SJSA1 (cell line): ENCODE measurements at places on chromosomes 16 and 17. TPM values are rescaled to one million over a fixed set of nuclear protein-coding genes. Genes with fewer than 3 reads are reported as not detected.

GRCh38 chr17:33225994-33226393, 67.1 kb downstream of the ASIC2 start:
- no peak for DNase-seq

GRCh38 chr16:23362460-23363317, 60.6 kb downstream of the SCNN1B start:
- DNase-seq = no peak

DNA sequence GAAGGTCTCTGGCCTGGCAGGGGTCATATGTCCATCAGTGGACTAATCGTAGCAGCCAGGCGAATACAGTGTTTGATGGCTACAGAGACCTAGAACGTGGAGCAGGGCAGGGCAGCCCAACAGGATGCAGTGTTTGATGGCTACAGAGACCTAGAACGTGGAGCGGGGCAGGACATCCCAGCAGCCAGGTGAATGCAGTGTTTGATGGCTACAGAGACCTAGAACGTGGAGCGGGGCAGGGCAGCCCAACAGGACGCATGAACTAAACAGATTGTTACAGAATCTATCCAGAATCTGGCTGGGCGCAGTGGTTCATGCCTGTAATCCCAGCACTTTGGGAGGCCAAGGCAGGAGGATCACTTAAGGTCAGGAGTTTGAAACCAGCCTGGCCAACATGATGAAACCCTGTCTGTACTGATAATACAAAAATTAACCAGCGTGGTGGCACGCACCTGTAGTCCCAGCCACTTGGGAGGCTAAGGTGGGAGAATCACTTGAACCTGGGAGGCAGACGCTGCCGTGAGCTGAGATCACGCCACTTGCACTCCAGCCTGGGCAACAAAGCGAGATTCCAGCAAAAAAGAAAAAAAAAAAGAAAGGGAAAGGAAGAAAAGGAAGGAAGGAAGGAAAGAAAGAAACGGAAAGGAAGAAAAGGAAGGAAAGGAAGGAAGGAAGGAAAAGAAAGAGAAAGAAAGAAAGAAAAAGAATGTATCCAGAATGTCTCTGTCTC, 65.2 kb upstream of the RPH3AL start:
- DNase-seq = no peak

- DNase-seq = no peak
Measured at GRCh38 chr17:67221062-67221998, 23.7 kb downstream of the HELZ start.

DNA sequence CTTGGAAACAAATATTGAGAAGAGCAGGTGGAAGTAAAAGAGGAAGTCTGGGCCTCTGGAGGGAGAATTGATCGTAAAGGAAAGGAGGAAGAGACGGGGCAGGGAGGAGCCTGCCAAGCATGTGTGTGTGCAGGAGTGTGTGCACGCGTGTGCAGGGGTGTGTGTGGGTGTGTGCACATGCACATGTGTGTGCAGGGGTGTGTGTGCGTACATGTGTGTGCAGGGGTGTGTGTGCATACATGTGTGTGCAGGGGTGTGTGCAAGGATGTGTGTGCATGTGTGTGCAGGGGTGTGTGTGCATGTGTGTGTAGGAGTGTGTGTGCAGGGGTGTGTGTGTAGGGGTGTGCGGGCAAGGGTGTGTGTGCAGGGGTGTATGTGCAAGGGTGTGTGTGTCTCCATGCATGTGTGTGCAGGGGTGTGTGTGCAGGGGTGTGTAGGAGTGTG, 10.0 kb downstream of the CEP295NL start:
- DNase-seq = no peak

DNA sequence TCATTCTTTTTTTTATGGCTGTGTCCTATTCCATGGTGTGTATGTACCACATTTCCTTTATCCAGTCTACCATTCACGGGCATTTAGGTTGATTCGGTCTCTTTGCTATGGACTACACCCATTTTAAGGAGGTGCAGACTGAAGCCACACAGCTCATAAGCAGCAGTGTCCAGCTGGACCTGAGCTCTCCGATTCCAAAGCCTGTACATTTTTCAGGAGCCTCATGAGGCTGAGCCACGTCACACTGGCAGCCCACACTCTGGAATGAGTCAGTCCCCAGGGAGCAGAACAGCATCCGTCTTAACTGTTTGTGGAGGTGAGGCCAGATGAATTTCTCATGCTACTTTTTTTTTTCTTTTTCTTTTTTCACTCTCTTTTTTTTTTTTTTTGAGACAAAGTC, 116.1 kb downstream of the C16orf95 start:
- peak; percentile 90 for DNase-seq

DNA sequence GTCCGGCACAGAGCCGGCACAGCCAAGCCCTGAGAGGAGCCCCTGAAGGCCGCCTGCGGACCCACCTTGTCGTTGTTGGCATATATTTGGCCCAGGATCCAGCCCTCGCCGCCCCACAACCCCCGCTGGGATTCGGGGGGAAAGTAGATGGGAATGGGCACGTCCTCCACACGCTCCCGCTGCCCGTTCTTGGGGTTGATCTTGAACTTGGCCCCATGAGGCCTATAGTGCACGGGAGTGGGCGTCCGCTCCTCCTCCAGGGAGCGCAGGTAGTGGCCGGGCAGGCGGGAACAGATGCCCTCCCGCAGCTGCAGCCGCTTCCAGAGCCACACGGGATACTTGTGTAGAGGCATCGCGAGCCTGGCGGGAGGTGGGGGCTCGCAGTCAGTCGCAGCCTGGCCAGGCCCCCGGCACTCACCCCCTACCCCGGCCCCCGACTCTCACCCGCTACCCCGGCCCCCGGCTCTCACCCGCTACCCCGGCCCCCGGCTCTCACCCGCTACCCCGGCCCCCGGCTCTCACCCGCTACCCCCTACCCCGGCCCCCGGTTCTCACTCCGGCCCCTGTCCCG, 387 bp downstream of the MRPL28 start:
- no peak for DNase-seq

DNA sequence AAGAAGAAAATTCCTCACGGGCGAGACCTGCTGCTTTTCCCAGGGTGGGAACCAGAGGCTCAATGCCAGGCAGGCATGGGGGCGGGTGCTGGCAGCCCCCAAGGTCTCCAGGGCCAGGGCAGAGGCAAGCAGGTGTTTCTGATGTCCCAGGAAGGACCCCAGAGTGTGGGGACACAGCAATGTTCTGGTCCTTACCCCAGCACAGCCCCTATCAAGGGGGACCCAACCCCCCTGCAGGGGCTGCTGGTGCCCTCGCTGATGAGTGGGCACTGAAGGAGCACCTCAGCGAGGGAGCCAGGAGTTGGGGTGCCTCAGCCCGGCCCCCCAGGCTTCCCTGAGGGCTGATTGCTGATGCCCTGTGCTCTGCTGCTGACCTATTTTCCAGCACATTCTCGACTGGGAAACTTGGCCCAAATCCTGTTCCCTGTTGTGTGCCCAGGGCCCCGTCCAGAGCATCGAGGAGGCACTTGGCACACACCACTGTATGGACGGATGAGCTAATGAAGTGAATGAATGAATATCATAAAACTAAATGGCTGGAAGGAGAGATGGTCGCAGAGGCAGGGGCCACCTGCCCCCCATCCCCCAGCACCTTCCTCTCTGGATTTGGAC, 2.8 kb downstream of the DBNDD1 start:
- no peak for DNase-seq

- no peak for DNase-seq
Measured at GRCh38 chr16:4232541-4233386, 9.1 kb downstream of the SRL start.

DNA sequence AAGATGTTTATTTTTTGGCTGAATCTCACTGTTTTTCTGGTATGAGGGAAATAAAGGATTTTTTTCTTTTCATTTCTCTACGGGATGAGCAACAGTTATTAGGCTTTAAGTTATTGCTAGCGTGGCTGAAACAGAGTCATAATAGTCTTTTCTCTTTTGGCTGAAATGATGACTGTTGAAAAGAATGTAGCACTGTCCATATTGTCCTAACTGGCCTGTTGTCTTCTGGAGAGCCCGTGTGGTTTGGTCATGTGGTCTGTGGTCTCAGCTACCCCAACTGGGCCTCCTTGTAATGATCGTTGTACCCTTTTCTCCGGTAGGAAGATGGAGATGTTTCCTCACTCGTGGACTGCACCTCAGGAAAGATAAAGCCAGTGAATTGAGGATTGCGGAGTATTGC, 36.6 kb downstream of the EPN2 start:
- no peak for DNase-seq

GRCh38 chr16:17252064-17252463, 218.7 kb downstream of the XYLT1 start:
- no peak for DNase-seq

DNA sequence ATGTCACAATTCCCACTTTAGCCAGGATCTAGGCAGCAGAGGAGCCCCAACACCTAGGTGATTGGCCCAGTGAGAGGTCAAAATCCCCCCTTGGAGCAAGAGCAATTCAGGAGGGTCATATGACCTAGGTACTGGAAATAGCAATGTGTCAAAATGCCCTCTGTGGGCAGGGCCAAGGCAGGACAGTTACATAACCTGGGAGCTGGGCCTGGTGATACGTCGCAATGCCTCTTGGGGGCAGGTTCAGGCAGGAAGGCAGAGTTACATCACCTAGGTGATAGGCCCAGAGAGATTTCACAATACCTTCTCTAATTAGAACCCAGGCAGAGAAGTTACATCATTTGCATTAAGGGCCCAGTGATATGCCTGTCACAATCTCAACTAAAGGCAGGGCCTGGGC, 1906.3 kb downstream of the TP53TG3F start:
- DNase-seq = no peak

GRCh38 chr16:47734987-47735594, 274.0 kb downstream of the PHKB start:
- no peak for DNase-seq

DNA sequence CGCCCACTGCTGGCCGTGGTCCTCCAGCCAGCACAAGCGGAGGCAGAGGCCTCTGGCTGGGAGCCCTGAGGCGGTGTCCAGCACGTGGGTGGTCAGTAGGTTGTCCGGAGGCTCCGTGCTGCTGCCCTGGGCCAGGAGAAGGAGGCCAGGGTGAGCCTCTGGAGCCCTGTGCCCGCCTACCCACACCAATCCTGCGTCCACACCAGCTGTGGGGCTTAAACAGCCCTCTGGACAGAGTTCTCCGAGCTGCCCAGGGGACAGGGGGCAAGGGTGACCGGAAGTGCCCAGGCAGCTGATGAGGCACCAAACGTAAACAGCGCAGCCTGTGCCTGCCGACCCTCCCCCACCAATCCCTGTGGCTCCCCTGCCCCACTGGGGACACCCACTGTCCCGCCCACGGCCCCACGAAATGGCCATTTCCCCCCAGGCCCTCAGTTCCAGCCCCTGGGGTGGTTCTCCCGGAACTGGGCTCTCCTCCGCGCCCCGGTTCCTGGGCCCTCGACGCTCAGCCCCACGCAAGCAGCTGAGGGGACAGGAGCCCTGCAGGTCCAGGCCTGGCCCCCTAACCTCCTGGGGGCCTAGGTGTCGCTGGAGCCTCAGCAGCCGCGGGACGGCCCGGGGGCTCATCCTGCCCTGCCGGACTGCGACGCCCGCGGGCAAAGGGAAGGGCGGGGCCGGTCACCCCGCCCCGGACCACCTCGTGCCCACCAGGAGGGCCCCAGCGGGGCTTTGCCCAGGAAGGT, 27.9 kb upstream of the DBNDD1 start:
- peak; percentile 63 for DNase-seq

GRCh38 chr16:72285324-72285723, 113.4 kb upstream of the PMFBP1 start:
- DNase-seq = no peak

DNA sequence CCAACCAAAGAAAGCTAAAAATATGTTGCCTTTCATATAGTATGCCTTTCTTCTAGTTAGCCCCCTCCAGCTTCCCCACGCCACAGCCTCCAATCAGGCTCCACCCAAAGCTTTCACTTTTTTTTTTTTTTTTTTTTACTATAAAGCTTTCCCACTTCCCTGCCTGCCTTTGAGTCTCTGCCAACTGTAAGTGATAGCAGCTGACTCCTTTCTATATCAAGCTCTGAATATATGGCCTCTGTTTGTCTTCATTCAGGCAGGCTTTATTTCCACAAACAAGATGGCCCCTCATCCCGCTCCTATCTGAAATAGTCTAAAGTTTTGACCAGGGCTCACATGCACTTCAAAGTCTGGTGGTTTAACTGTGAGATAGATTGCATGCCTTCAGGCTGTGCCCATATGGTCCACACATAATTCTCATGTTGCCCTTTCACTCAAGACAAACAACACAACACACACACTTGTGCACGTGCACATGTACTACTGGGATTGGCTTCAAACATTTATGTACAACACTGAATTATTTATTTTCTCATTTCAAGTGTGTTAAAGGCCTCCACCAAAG, 39.8 kb upstream of the DYNLRB2 start:
- DNase-seq = no peak

DNA sequence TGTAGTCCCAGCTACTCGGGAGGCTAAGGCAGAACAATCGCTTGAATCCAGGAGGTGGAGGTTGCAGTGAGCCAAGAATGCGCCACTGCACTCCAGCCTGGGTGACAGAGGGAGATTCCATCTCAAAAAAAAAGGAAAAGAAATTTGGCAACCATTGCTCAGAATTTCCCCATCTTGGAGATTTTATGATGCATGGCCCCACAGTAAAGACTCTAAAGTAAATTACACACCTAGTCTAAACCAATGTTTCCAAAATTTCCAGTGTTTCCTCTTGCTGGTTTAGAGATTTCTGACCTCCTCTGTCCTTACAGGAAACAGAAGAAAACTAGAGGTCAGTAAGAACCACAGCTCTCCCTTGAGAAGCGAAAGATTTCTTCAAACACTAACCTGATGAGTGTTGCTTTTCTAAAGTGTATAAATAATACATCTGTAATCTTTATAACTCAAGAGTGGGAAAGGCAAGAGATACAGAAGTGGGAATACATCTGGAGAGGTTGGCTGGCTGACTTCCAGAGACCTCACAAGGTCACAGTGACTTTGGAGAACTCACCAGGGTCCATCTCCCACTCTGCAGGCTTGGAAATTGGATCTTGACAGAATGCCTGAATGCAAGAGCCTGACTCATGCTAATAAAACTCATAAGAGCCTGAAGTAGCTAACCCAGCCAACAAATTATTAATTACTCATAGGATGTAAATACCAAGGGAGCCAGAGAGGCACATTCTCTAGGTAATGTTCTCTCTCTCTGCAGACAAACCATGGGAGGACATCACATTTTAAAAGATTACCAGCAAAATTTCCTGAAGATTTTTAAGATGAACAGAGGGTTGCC, 8.8 kb downstream of the ADAT1 start:
- DNase-seq = no peak

DNA sequence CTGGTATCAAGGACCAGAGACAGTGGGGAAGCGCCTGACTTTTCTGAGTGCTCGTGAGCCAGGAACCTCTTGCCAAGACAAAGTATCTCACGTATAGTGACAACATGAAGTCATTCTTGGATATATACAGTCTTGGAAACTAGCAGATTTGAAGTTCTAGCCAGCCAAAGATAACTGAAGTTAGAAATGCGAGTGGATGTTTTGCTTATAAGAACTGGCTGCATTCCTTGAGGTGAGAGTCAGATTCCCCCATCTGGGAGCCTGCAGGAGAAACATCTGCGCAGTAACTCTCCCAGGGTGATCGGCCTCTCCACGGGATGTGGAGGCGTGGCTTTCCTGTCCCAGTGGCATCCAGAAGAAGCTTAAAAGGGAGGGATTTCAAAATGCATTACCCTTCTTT, 89.8 kb downstream of the SHISA6 start:
- peak; percentile 28 for DNase-seq

- no peak for DNase-seq
Measured at GRCh38 chr17:77677211-77677610, 281.3 kb upstream of the TNRC6C start.

Gene SALL1
- total RNA-seq = 7.1 and 13.3 TPM in 2 replicates

Gene QRICH2
- 2.0 and 4.7 TPM in 2 replicates for total RNA-seq

Gene PABPN1L
- not detected in 2 replicates for total RNA-seq

Gene CRHR1
- not detected in 2 replicates for total RNA-seq

Gene MAFG
- 25.2 and 30.9 TPM in 2 replicates for total RNA-seq

Gene SPNS2
- total RNA-seq = 0.11 TPM in 1 of 2 replicates, not detected in the other
